T1000 (cell line): ENCODE measurements at places on chromosomes 13 and 19.

- no peak for DNase-seq
These were observed 126.7 kb downstream of the URI1 start for GRCh38 chr19:30068528-30069395.

DNA sequence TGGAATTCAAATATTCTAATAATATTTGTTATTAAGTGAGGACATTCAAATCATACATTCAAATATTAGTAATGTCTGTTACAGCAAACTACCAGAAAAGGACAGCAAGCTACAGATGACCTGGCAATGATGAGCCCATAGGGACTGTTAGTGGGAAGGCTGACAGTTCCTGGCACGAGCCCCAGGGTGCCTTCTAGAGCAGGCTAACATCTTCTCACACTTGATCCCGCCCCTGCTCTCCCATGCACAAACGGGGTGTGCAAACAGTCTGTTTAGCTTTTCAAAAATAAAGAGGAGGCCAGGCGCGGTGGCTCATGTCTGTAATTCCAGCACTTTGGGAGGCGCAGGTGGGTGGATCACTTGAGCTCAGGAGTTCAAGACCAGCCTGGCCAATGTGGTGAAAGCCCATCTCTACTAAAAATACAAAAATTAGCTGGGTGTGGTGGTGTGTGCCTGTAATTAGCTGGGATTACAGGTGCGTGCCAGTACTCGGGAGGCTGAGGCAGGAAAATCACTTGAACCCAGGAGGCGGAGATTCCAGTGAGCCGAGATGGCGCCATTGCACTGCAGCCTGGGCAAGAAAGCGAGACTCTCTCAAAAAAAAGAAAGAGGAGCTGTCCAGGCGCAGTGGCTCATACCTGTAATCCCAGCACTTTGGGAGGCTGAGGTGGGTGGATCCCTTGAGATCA lies 9.6 kb upstream of the GARRE1 start:
- DNase-seq: no peak

- no peak for DNase-seq
These were observed 27.6 kb downstream of the ARHGEF18 start for GRCh38 chr19:7376151-7376852.

GRCh38 chr13:110221406-110222117 lies 85.4 kb downstream of the COL4A1 start:
- DNase-seq: no peak

DNA sequence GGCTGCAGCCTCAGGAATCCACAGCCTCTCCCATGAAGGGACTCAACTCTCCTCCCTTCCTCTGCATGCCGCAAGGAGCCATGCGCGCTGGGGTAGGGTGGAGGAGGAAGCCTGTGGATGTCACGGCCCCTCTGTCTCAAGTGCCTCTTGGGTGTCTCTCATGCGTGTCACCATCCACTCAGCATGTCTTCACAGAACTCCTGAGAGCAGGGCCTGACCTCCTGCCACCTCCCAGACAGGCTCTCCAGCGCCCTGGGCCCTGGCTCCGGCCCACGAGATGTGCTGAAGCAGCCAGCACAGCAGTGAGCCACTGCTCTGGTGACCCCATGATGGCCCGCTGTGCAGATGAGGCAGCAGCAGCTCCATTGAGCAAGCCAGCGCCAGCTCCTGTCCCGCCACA lies 25.9 kb upstream of the SPACA7 start:
- DNase-seq: no peak

DNA sequence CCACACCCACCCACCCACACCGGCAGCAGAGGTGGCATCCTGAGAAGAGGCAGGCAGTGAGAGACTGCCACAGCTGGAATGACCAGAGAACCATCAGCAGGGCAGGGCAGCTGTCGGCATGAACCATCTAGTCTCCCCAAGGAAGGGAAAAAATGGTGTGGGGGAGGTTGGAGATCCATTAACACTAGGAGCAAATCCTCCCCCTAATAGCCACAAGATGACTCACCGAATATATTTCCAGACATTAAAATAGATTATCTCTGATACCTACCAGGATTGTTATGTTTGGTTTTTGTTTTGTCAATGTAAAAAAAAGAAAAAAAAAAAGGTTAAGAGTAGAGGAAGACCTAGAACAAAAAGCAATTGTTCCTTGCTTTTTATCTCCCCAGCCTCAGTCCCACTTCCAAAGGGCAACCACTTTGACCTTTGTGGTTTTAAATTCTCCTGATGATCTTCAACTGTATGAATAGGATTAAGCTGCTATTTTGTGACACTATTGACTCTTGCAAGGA lies 34.2 kb downstream of the THSD1 start:
- no peak for DNase-seq

- DNase-seq: no peak
These were observed 468 bp downstream of the S1PR5 start for GRCh38 chr19:10516671-10517286.

DNA sequence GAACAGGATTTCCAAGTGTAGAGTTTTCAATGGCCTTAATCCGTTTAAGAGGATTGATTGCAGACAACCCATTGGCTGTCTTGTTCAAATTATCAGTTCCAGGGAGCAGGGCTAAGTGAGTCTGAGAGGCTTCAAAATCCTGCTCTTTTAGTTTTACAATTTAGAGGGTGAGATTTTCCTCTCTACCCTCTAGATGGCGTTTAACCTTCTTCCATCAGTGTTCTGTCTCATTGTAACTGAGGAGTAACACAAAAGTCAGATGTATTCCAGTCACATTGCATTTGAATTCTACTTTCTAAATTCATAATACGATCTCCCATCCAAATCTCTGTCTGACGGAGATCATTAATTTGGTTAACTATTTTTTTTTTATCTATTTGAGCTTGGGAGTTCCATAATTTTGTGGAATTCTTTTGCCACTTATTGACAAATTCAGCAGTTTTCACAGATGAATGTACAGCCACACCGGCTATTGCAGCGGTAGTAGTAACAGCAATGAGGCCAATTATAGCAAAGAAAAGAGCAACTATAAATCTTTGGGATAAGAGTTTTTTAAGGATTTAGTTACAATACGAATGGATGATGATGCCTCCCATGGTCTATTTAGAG lies 7.8 kb upstream of the C19orf84 start:
- no peak for DNase-seq

- DNase-seq: no peak
These were observed 114.0 kb upstream of the C1QTNF9B start for GRCh38 chr13:24011266-24011665.

DNA sequence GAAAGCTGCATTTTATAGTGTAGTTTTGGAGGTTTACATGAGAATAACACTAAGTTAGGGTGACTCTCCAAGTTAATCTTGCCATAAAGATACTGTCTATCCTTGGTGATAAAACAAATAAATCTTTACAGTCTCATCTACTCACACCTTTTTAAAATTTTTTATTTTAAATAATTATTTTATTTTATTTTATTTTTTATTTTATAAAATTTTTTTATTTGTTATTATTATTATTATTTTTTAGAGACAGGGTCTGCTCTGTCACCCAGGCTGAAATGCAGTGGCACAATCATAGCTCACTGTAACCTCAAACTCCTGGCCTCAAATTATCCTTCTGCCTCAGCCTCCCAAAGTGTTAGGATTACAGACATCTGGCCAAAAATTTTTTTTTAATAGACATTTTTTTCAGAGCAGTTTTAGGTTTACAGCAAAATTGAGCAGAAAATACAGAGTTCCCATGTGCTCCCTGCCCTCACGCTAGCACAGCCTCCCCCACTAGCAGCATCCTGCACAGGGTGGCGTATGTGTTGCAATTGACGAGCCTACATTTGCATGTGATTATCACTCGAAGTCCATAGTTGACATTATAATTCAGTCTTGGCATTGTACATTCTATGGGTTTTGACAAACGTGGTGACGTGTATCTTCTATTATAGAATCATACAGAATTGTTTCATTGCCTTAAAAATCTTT lies 41.0 kb downstream of the RASL11A start:
- DNase-seq: no peak

DNA sequence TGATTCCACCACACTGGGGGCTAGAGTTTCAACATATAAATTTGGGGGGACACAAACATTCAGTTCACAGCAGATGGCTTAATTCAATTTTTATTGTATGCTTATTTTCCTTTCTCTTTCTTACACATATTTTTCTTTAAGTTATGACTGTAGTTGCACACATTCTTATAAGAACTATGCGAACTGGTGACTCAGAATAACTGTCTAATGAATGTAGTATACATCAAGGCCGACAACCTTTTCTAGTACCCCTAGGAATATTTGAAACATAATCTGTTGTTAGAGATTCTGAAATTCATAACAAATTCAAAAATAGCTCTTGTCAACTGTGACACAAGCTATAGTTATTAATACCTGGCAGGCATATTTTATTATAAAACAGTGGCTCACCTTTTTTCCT lies 695.6 kb downstream of the PCDH9 start:
- DNase-seq: no peak

DNA sequence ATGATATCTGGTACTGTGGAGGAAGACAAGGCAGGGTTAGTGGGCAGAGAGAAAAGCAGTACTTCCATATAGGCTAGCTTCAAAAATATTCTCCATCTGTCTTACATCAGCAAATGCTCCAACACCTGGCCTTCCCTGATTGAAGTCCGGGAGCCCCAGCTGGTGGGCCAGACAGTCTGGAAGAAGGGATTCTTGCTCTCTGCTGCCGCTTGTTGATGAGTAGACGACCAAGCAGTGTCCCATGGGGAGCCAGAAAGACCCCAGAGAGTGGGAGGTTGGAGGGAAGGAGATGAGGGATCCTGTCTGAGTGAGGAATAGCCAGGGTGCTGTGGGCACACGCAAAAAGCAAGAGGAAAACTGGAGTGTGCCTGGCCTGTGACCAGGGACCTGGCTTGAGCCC lies 95.1 kb downstream of the ATP8A2 start:
- DNase-seq: no peak

- DNase-seq: no peak
These were observed 20.3 kb downstream of the ACTN4 start for GRCh38 chr19:38667661-38668171.

DNA sequence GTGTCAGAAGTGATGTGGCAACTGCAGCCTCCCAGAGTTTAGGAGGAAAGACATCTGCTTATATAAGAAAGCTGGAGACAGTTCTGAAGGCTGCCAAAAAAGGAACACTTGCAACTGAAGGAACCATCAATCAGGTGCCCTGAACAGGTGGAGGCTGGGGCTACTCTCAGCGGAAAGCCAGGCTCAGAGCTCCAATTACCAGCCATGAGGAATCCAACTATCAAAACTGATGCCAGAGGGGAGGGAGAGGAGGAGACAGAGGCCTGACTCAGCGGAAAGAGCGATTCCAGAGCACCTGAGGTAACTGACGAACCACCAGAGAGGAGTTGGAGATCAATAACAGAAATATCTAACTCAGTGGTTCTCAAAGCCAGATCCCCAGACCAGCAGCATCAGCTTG lies 24.3 kb downstream of the LEUTX start:
- no peak for DNase-seq

- DNase-seq: no peak
These were observed 125.3 kb downstream of the TM9SF2 start for GRCh38 chr13:99626461-99627082.

DNA sequence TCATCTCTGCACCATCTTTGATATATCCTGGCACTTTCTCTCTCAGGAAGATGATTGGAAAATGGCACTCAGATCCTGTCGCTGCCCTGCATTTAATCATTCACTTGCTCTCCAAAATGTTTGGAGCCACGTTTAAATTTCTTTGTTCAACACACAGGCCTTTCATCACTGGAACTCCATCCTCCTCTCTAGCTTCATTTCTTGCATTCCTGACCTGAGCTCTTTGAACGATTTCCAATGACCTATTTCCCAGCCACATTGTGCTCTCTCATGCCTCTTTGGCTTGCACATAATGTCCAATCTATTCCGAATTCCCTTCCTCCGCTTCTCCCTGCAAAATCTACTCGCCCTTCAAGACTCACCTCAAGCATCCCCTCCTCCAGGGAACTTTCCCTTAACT lies 287.4 kb upstream of the NBEA start:
- no peak for DNase-seq

DNA sequence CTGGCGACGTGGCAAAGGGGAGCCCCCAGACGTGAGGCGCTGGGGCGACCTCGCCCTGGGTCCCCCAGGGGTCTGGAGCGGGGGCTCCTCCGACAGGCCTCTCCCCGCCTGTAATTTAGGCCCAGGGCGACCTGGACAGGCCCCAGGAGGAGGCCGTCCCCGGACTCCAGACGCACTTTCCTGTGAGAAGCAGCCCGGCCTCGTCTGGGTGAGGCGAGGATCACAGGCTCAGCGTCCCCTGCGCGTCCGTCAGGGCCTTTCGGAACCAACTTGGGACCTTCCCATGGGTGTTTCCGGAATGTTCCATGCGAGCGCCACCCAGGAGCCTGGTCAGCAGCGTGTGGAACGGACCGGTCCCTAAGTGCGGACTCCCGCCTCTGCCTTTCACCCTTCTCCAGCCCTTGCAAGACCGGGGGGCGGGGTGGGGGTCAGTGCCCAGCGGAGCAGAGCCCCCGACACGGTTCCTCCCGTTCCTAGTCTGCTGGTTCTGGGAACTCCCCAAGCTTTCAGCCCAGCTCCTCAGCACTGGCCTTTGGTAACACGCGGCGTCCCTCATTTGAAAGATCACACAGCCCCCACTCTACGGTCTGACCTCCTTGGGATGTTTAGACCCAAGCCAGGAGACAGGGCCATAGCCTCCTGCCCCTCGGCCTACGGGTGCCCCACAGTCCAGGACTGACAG lies 1.1 kb upstream of the GRTP1 start:
- no peak for DNase-seq

DNA sequence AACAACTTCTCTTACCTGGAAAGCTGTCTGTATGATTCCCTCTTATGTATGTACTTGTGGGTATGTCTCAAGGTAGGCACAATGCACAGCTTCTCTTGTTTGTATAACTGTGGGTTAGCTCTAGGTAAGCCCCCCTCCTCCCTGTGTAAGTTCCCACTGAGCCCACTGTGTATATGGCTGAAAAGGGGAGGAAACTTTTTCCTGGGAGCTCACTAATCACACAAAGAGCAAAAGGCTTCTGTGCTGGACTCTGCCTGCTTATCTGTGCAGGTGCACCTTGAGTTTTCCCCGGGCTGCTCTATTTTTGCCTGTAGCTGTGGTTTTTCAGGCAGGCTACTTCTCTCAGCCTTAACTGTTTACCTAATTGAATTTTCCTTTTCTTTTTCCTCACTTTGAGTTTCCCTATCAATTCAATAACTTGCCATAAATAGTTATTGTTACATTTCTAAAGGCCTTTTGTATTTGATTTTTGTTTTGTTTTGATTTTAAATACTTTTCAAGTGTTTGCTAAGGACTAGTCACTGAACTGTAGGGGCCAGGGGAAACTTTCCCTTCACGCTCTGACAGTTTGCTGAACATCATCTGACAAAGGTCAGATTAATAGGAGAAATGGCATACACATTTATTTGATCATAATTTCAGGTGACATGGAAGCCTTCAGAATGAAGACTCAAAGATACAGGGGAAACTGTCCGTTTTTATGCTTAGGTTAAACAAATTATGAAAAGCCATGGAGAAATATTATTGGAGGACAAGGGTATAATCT lies 423.5 kb upstream of the ATXN8OS start:
- no peak for DNase-seq
